Stimulated activated CD4-positive, alpha-beta T cell treated with anti-CD3 and anti-CD28 coated beads, Interleukin-15, amount 100 ng/mL, for 1 hour (primary cell): ENCODE measurements at places on chromosomes 12 and 14.

DNA sequence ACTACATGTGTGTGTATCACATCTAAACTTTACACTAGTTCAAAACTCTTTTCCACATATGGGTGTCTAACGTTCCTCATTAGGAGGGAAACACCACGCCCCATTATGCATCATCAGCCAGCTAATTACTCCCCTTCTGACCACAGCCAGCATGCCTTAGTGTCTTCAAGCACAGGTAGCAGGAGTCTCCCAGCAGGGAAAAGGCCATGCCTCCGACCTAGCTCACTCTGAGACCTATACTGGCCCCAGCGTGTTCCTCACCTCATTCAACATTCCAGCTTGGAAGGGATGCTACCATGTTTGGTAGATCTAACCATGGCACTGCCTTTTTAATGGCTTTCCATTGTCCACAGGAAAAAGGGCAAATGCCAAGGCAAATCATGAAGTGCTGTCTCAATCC, 66.1 kb upstream of the PRB2 start:
- no peak for DNase-seq

GRCh38 chr12:54858562-54858961, 4.2 kb downstream of the MUCL1 start:
- DNase-seq: no peak

- DNase-seq: no peak
These were observed 114.7 kb downstream of the NCOR2 start for GRCh38 chr12:124452576-124453331.

DNA sequence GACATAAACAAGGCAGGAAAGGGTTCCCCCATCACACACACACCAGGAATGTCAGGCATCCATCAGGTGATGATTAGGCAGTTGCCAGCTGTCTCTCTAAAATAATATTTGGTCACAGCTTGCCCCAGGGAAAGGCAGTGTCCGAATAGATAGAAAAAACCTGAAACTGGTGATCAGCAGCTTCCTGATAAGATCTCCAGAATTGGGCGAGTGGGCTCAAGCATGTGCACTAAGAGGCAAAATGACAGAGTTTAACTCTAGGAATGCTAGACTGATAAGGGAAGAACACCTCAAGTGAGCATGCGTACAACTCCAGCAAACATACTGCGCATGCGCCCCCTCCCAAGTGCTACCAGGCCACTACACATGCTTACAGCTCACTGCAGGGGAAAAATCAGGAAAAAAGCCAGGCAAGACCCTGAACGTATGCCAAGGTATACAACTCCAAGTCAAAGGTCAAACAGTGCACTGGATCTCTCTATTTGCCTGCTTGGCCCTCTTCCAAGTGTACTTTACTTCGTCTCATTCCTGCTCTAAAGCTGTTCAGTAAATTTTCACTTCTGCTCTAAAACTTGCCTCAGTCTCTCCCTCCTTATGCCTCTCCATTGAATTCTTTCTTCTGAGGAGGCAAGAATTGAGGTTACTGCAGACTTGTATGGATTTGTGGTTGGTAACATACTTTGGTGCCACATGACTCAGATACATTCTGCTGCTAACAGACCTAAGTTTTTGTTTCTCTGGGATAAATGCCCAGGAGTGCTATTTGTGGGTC, 73.5 kb upstream of the VASH1 start:
- no peak for DNase-seq

DNA sequence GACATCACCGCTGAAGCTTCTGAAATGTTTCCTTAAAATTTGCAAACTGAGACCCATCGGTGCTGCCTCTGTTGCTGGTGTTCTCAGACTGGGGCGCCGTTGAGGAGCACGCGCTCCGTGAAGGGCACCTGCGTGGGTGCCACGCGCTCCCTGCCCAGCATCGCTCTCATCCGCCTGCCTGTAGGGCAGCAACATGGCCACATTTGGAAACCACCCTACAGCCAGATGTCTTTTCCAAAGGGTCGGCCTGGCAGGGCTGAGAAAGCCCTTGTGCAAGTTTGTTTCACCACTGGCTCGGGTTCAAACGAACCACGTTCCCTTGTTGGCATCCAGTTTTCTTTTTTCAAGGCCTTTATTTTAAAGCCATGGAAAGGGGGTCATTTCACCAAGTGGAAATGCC, 13.9 kb downstream of the ADGRD1 start:
- DNase-seq: no peak
